ENCODE measurements at places on chromosomes 13 and 19.
A peak's percentile ranks its signal among the peaks of the same experiment; 100 is the strongest.

DNA sequence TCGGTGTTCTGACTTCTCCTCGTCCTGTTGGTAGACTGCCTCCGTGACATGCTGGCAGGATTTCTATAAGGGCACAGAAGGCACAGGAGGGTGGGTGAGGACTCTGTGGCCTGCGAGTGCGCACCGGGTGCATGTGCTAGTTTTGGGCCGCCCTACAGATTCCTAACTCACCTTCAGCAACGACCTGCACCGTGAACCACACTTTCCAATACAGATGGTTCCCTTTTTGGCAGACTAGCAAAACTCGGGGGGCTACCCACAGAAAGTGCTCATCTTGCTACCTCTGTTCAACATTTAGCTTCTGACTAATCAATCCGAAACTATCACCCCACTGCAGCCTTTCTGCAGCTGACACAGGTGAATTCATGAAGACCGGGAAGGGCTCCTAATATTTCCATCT is 14.1 kb upstream of the AMER2 start:
- no peak for DNase-seq

GRCh38 chr19:35220315-35220921 is 8.1 kb downstream of the FAM187B start:
- no peak for DNase-seq

DNA sequence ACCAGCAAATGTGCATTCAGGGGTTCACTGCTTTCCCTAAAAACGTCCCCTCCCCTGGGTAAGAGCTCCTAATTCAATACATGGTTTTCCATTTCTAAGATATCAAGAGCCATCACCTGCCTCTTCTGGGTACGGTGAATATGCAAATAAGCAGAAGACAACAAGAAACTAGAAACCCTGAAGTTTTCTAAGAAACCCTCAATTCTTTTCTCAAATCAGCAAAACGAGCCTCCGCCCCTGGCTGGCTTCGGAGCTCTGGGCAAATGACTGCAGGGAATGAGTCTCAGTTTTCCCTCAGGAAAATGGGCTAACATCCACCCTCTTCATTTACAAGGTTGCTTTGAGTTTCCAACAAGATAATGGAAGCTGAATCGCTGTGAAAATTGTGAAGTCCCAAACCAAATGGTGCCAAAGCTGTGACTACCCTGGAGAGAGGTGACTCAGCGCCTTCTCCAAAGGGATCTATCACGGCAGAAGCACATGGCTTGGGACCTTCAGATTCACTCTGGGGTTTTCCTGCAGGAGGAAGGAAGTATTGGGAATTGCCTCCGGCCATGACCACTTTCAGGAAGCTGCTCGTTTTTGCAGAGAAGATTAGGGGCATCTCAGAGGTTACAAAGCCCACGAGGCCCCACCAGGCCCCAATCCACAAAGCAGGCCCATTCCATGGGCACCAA is 26.6 kb downstream of the KLF2 start:
- DNase-seq, result no peak

GRCh38 chr19:48230555-48231129 is 25.1 kb downstream of the CARD8 start:
- DNase-seq, result no peak

DNA sequence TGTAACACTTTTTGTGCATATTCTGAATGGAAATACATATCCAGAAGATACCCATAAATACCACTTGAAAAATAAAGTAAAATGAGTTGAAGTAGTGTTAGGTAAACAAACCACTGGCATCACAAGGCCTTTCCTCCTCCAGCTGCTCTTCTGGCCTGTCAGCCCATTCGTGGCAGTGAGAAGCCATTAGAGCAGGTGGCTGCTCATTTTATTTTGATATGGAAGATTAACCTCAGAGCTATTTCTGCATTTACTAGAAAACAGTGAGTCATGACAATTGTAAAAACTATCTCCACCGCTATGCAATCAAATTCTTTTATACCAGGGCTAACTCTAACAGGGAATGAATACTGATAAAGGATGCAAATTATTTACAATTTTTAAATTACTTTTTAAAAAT is 2898.1 kb downstream of the PCDH9 start:
- DNase-seq, result no peak

- DNase-seq, result no peak
Measured at GRCh38 chr19:45638930-45639729, at the start of gene EML2. Gene EML2 (minus strand): TSS chr19:45639397. CDS start chr19:45639376, 21 bp downstream.

DNA sequence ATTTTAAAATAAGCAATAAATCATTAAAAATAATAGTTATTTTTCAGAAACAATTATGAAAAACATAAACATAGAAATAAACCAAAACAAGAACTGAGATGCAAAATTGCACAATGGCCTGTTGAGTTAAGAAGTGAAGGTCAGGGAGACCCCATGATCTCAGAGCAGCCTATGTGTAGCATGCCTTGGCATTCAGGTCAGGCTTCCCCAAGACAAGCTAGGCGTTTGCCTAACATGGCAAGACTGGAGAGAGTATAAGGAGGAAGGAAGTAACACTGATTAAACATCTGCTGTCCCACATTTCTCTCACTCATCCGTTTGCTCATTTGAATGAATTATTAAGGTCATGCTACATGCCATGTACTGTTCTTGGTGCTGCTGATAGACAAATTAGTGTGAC is 291.8 kb downstream of the TSHZ3 start:
- DNase-seq, result no peak

- no peak for DNase-seq
Measured at GRCh38 chr13:76803831-76804230, 82.4 kb downstream of the KCTD12 start.

GRCh38 chr19:57947419-57948134 is at the start of gene ZNF256:
Gene ZNF256 (minus strand): TSS chr19:57947706. CDS start chr19:57947474, 232 bp downstream.
- DNase-seq, result peak; percentile 73

GRCh38 chr19:41136636-41137455 is 22.6 kb downstream of the CYP2F1 start:
- no peak for DNase-seq

DNA sequence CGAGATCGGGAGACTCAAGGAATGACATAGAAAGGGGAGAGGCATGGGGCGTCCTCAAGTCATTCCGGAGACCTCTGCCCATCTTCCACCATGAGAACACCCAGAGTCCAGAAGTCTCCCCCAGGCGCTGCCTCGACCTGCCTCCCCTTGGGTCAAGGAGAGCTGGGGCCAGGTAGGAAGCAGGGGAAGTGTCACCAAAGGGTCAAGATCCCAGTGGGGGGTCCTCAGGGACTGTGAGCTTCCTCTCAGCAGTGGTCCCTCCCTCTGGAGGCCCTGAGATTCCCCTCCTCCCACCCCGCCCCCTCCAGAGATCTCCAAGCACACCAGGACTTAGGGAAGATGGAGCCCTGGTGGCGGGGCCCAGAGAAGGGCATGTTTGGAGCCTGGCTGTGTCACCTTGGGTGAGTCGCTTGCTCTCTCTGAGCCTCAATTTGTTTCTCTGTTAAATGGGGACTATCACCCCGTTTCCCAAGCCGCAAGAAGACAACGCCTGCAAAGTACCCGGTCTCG is 919 bp downstream of the DACT3 start:
- DNase-seq, result no peak

- no peak for DNase-seq
Measured at GRCh38 chr13:73142071-73142470, 83.3 kb downstream of the KLF5 start.

GRCh38 chr13:77431449-77431848 is 104.1 kb upstream of the SCEL start:
- DNase-seq, result no peak

- peak; percentile 43 for DNase-seq
Measured at GRCh38 chr19:31451686-31452330, 102.6 kb upstream of the TSHZ3 start.

DNA sequence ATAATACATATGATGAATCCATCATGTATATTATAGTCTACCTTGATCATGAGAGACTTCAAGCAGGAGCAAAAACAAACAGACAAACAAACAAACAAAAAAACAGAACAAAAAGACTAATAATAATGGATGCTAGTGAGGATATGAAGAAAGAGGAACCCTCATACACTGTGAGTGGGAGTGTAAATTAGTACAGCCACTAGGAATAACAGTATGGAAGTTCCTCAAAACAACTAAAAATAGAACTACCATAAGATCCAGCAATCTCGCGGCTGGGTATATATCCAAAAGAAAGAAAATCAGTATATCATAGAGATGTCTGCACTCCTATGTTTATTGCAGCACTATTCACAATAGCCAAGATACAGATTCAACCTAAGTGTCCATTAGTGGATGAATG is 7.0 kb upstream of the DLEU7 start:
- DNase-seq, result no peak

DNA sequence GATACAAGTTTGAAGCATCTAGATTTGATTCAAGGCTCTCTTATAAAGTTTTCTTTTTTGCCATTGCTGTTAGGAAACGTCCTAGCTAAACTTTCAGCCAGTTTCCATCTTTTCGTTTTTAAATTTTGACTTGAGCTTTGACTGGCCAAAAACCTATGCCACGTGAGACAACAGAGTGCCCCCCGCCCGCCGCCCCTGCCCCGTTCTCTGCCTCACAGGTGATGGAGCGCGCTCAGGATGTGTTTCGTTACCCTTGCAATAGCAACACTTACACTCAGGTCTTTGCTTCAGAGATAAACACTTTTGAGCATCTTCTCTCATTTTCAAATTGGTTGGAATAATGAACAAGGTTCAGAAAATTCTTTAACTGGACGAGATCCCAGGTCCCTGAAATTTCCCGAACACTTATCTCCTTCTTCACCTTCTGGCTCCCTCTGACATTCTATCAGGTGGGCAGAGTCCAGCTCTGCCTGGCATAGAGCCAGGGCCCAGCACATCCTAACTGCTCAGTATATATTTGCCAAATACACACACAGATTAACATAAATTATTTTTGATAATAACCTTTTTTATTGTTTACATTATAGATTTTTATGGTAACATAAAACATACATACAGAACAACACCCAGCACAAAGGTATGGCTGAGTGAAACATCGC is 301.1 kb downstream of the IRS2 start:
- DNase-seq, result no peak

DNA sequence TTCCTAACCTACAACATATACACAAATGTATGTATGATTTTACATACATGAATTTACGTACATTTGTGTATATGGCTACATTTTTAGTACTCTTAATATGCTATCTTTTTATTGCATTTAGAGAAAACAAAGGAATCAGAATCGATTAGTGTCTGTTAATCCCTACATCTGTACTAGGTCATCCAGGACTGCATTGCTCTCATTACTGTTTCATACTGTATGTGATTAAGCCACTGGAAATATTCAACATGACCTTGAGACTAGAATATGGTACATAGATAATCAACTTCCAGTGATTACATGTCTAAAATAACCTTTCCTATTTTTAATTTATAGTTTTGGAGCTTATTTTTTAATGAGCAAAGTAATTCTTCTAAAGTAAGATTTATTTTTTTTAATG is 5.3 kb upstream of the MAB21L1 start:
- no peak for DNase-seq

- DNase-seq, result no peak
Measured at GRCh38 chr19:6241056-6241455, 38.7 kb downstream of the MLLT1 start.

DNA sequence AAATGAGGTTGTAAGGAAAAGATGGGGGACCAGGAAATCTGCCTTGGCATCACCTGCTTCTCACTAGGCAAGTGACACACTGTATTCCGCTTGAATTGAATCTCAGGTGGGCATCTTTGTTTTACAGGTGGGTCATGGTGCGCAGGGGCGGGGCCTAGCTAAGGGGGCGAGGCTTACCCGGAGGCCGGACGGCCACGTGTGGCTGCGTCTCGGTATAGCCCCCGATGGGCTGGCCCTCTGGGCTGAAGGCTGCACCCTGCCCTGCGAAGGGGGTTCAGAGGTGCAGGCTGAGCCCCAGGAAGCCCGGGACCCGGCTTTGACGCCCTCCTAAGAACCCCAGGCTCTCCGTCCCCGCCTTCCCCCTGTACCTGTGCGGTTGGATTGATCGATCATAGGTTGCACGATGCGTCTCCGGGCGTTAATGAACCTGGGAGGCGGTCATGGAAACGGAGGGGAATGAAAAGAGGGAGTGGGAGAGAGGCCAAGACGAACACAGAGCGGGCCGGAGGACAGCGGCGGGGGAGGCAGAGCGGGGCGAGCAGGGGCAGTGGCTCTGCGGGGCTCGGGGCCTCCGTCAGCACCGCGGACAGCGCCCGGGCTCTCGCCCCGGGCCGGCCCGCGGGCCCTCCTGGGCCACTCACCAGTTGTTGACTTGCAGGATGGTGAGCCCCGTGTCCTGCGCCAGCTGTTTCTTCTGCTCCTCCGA is 12.5 kb downstream of the MEIS3 start:
- no peak for DNase-seq

DNA sequence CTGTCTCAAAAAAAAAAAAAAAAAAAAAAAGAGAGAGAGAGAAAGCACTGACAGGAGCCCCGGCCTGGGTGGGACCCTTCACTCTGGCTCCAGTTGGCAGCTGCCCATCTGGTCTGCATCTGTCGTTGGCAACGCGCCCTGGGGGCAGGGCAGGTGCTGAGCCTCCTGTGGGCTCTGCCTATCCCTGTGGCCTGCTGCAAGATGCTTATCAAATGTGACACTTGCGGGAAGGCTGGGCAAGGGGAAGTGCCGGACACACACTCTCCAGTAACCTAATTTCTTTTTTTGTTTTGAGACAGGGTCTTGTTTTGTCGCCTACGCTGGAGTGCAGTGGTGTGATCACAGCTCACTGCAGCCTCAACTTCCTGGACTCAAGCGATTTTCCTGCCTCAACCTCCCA is 10.7 kb upstream of the KPTN start:
- no peak for DNase-seq

DNA sequence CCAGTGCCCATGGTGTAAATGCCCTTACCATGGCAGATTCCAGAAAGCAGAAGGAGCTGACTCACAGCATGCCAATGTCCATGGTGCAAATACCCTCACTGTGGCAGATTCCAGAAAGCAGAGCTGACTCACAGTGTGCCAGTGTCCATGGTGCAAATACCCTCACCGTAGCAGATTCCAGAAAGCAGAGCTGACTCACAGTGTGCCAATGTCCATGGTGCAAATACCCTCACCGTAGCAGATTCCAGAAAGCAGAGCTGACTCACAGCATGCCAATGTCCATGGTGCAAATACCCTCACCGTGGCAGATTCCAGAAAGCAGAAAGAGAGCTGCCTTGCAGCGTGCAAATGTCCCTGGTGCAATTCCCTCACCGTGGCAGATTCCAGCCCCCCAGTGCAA is 163.8 kb upstream of the SOX1 start:
- DNase-seq, result no peak

DNA sequence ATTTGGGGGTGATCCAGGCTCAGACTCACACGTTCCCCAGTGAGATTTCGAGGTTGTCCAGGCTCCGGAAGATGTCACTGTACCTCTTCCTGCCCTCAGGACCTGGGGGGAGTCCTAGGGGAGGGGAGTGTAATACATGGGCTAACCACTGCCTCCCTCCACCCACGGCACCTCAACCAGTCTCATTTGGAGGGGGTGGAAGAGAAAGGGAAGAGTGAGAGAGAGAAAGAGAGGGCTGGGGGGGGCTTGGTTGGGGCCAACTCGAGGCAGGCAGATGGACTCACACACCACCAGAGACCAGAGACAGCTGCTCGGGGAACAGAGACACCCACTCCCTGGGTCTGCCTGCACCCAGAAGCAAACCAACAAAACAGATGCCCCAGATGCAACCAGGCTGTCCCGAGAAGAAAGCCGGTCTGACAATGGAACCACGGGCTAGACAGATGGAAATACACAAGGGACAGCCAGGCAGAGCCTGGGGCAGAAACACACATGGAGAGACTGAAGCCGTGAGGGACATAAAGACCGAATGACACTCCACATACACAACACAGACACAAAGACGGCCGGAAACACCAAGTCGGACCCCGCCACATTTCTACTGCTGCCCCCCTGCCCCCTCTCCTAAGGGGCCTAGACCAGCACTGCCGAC is 825 bp downstream of the GMIP start:
- DNase-seq, result no peak

- DNase-seq, result no peak
Measured at GRCh38 chr13:113319371-113319770, 22.3 kb downstream of the LAMP1 start.

- no peak for DNase-seq
Measured at GRCh38 chr19:7902796-7903243, 857 bp upstream of the MAP2K7 start.
